Suppressor macrophage (primary cell): ENCODE measurements at places on chromosomes 6 and 20.
A peak's percentile ranks its signal among the peaks of the same experiment; 100 is the strongest.

DNA sequence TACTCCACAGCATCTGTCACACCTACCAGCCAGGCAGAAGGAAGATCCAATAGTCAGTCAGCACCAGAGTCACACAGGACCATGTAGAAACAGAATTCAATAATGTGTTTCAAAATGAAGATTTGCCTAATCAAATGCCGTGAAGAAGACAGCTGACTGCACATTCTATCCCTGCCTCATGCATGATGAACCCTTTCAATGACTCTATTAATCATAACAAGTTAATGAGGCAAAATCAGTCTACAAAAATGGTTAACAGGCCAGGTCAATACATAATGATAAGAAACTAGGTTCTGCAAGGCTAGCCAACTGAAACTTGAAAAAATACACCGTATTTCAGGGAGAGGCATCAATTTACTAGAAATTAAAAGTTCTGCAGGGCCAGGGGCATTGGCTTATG is 6.7 kb upstream of the PNRC1 start:
- no peak for DNase-seq

DNA sequence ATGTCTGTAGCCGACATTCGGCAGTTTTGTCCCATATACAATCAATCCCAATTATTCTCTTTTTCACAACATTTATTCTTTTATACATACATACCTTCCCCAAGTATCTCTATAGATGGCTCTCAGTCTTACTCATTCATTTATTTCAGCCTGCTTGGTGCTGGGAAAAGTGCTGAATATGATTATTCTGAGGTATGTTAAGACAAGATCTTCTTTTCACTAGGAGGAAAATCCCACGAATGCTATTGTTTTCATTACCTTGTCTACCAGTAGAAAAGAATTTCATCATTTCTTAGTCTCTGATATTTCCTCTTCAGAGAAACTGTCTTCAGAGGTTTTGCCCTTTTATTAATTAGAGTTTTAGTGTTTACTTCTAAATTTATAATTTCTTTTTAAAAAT is 13.7 kb upstream of the BPIFA3 start:
- DNase-seq, result no peak

DNA sequence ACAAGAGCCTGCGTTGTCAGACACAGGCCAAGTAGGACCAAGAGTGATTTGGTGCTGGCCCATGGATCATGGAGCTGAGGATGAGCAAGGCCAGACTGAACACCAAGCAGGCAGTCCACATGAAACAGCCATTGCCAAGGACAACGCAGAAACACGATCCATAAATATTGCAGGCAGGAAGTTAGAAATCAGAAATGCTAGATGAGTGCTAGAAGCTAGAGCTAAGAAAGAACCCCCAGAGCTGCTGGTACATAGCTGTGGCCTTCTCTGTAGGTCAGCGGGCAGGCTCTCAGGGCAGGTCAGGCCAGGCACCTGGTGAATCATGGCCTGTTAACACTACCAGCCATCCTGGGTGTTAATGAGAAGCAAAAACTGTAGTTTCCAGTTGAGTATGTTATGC is 119.7 kb downstream of the ALDH8A1 start:
- DNase-seq, result no peak

DNA sequence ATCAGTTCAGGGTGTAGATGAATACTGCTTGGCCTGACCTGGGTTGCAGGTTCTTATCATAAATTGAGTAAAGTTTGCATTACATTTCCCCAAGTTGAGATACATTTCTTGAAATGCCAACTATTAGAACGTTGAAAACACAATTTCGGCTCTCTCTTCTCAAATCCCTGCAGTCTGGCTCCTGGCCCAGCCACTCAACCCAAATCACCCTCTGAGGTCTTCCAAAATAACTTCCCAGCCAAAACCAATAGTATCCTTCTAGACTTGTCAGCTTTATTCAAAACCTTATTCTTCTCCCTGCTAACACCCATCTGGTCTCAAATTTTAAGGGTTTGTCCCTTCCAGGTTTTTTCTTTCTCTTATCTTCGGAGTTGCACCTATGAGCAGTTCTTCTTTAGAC is 263.6 kb downstream of the EYA4 start:
- DNase-seq, result no peak

DNA sequence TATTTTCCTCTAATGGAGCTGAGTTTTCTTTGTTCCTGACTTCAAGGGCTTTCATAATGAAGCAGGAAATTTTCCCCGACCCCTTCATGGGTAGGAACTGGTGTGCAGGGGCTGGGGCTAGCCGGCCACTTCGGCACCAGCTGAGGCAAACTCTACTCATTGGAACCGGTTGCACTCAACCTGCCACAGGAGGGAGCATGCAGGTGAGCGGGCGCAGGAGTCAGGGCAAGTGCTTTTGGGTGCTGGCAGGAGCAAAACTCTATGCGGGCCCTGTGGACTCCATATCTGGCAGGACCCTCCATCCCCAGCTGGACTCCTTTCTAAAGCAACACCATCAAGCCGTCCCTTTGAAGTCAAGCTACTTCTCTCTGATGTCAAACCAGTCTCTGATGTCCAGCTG is 244.2 kb downstream of the EPM2A start:
- no peak for DNase-seq

DNA sequence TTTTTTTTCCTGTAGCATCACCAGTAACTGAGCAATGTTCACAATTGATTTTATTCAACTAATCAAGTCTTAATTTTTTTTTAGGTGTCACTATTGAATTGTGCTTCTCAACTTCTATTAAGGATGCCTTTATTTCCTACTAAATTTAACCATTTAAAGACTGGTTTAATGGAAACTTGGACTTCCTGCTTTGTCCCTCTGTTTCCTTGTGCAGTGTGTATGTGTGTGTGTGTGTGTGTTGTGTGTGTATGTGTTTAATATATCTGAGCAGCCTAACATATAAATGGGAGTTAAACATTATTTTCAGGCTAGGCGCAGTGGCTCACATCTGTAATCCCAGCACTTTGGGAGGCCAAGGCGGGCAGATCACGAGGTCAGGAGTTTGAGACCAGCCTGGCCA is 1.8 kb downstream of the SERPINB6 start:
- no peak for DNase-seq

GRCh38 chr20:1405801-1406200 is 12.9 kb upstream of the FKBP1A start:
- DNase-seq, result no peak

DNA sequence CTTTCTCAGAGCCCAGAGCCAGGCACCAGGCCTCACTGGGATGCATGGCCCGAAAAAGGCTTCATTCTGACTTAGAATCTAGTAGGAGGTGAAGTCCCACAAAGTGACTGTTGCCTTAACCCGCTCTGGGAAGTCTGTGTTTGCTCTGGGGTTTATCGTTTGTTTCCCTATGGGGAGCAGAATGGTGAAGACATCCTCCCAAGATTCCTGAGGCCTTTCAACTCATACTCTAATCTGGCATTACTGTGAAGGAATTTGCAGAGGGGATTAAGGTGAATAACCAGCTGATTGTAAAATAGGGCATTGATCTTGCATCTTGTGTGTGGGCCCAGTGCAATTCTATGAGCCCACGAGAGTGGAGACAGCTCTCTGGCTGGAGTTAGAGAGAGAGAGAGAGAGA is 67.8 kb downstream of the CDH26 start:
- no peak for DNase-seq

DNA sequence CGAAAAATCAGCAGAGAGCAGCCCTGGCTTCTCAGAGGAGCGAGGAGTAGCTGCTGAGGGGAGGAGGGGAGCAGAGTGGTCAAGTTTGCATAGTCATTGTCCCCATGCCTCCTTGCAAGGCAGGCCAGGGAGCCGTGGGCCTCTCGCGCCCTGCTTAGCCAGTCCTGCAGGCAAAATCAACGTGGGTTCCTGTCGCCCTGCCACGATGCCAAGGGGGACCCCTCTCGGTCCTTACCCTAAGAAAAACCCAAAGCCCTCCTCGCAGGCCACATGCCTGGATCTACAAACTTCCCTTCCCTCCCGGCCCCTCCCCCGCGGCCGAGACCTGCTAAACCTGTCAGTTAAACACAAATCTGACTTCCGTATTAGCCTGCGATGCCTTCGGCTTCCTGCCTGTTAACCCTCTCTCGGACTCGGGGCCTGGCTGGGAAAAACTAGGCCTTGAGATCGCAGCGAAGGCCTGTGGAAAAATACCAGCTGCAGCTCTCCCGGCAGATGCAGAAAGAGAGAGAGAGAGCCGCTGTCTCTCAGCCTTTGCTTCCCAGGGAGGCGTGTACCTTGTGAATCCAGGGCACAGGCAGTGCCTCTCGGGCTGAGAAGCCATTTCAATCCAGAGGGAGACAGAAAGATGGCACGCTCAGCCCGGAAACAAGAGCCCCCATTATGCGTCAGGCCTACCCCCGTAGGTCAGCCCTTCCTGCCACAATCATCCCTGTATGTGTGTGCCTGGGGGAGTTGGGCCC is 968 bp upstream of the ZMYND8 start:
- DNase-seq, result peak; percentile 94

- DNase-seq, result no peak
These were observed 503.1 kb downstream of the ADGRB3 start for GRCh38 chr6:69138148-69138547.

- DNase-seq, result peak; percentile 70
These were observed 44.2 kb downstream of the ZNF831 start for GRCh38 chr20:59207742-59208357.
